COLO829 (cell line): ENCODE measurements at places on chromosomes 6 and 20.

- no peak for DNase-seq
Measured at GRCh38 chr6:83472767-83473166, 39.6 kb upstream of the PRSS35 start.

DNA sequence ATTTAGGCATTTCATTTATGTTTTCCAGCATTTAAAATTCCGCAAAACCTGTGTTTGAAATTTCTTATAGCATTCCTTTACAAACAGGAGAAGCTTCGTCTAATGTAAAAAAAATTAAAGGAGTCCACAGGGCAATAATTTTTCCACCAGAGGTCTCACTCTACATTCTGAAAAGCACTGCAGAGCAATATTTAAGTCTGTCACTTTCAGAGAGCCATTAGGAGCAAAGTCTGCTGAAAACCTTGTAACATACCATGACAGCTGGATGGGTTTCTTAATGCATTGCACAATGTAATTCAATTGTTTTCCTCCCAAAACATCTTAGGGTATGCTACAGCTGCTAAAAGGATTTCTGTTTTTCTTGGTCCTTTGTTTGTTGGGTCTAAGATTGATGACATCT, 18.0 kb downstream of the BAG2 start:
- DNase-seq: no peak

DNA sequence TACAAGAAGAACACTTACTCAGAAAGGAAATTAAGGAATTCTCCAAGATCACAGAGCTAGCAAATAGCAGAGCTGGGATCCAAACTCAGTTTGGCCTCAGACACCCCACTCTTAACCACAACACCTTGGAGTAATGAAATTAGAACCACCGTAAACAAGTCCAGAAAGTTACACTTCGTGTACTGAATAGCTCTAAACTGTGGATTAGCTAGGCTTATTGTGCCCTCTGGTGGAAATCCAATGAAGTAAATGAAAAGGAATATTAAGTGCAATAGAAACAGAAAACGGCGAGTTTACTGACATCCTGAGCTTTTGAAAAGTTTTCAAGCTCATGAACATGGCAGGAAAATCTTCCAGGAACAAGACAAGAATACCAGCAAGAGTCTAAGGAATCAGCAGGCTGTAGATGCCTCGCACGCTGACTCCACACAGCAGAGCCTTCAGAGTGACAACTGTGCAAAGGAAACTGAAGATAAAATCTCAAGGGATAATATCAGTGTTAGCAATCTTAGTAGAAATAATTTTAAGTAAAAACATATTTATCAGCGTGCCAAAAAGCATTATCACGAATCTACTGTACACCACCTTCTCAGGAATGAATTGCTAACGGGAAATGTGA, 34.6 kb downstream of the FBXO5 start:
- peak; percentile 17 for DNase-seq

- no peak for DNase-seq
Measured at GRCh38 chr6:151493161-151493803, 535 bp upstream of the CCDC170 start.

- peak; percentile 16 for DNase-seq
Measured at GRCh38 chr6:93786474-93787330, 367.3 kb upstream of the EPHA7 start.

- no peak for DNase-seq
Measured at GRCh38 chr6:71457929-71458328, 169.3 kb downstream of the OGFRL1 start.

- DNase-seq: peak; percentile 20
Measured at GRCh38 chr20:58433759-58434158, 44.7 kb downstream of the VAPB start.

GRCh38 chr6:24274441-24275083, 83.3 kb downstream of the DCDC2 start:
- peak; percentile 35 for DNase-seq

DNA sequence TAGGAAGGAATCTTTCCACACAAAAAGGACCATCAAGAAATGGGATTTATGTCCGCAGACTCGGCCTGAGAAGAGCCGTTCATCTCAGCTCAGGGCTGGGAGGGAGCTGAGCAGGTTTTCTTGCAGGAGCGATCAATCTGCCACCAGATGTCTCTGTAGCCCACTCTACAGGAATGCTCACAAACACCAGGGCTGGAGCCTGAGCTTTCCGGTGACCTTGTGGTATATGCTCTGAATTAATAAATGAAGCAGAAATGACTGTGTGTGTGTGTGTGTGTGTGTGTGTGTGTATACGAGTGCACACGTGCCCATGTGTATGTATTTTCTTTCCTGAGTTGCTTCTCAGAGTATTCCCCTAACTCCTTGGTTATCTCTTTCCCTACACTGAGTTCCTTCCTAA, 12.0 kb downstream of the CD83 start:
- DNase-seq: peak; percentile 55

DNA sequence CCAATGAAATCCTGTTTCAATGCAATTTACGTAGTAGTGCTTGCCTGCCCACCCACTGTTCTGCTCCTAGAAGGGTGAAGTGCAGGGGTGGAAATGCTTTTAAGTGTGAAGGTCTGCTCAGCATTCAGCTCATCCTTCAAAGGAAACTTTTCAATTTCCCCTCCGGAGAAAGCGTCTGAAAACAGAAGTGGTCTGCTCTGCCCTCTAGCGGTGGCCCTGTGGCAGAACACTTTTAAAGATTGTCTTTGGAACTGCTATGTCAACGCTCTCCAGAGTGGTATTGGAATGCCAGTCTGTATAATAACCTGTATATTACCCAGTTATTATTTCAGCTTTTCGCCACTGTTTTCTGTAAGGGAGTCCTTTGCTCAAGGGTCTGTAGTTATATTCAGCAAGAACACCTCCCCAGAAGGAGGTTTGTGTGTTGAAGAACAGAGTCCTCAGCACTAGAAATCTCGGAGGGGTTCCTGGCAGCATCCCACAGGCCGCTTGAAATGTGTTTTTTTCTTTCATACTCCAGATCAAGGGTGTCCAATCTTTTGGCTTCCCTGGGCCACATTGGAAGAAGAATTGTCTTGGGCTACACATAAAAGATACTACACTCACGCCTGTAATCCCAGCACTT, 63.1 kb upstream of the KLHL31 start:
- peak; percentile 74 for DNase-seq

DNA sequence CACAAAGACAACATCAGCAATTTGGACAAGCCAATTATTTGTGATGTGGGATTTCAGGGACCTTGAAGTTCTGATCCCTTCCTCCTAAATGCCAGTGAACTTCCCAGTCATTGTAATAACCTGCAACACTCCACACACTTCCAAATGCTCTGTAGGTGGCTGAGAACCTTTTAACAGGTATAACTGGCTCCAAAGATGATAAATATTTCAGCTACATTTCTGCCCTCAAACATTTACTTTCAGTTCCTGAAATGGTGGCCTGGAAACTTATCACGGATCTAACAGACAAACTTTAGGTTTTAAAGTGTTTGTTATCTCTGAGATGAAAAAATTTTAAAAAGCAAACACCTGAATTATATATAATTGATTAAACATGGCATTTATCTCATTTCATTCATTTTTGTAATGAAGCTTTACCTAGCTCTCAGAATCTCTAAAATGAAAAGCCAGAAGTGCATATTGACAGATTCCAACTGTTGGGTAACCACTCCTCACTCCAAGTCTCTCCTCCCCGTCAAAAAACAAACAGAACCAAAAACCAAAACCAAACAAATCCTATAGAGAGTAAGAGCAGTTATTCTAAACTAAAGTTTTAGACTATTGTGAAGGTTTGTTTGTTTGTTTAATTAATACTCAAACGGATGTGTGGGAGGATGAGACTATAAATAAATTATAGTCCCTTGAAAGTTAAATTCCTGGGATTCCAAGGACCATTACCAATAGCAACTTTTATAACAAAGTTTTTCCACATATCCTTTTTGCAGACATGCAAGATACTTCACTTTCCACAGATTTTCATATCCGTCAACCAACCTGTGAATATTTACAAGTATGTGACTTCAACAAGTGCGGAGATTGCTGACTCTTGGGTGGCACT, 12.4 kb upstream of the KIAA0408 start:
- no peak for DNase-seq

DNA sequence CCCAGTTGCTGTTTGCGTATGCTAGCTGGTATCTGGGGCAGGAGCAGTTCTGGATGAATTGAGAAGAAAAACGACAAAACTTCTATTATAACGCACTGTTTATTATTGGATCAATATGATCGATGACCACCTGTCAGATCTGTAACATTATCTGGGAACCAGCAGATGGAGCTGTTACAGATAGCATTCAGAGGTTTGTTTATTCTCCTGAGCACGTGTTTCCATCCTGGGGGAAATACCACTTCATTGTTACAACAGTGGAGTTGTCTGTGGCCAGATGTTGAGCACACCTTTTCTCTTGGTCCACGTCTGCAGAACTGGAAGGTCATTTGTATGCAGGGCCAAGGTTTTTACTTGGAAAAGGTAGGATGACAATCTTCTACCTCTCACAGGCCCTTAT, 16.0 kb upstream of the NKX2-2 start:
- no peak for DNase-seq

DNA sequence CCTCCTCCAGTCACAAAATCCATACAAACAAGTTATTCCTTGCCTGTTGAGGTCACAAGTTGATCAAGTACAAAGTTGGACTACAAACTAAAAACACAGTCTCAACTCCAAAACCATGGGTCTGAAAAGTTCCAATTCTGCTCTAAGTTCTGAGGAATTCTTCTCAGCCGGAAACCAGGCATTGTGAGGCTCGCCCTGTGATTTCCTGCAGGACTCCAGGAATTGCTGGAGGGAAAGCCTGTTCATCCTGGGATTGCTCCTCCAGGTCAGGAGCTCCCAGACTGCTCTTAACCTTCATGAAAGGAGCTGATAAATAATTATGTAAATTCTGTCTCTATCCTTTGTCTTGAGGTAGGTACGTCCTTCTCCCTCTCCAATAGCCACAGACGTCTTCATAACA, 8.5 kb downstream of the TRAM2 start:
- no peak for DNase-seq

DNA sequence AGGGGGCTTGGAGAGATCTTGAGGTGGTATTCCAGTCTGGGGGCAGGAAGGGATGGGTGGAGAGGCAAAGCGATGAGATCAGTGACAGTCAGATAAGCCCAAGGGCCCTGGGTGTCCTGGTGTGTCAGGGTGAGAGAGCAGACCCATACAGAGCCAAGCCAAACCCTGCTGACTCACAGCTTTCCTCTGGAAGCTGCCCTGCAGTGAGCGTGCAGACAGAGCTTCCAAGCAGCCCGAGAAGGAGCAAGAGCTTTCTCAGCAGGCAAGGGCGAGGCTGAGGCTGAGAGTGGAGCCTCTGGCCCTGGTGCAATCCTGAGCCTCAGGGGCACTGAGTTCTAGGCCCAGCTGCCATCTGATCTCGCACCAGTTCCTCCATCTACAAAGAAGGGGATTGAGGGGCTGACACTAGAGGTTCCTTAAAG, 91.1 kb upstream of the HIVEP1 start:
- no peak for DNase-seq

DNA sequence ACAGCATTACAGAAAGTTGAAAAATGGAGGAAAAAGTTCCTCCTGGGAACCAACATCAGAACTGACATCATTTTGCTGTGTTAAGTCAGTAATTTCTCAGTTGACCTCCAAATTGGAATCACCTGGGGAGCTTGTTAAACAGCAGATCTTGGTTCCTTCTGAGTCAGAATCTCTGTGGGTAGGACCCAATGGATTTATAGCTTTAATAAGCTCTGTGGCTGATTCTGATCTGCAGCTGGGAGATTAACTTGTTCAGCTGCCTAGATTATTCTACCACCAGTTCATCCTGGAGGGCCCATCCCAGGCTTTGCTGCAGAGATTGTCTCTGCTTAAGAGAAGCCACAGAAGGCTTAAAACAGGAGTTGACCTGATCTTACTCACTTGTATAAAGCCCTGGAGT, 90.7 kb upstream of the POPDC3 start:
- DNase-seq: no peak

- DNase-seq: no peak
Measured at GRCh38 chr6:45375449-45375848, 2.3 kb downstream of the SUPT3H start.

DNA sequence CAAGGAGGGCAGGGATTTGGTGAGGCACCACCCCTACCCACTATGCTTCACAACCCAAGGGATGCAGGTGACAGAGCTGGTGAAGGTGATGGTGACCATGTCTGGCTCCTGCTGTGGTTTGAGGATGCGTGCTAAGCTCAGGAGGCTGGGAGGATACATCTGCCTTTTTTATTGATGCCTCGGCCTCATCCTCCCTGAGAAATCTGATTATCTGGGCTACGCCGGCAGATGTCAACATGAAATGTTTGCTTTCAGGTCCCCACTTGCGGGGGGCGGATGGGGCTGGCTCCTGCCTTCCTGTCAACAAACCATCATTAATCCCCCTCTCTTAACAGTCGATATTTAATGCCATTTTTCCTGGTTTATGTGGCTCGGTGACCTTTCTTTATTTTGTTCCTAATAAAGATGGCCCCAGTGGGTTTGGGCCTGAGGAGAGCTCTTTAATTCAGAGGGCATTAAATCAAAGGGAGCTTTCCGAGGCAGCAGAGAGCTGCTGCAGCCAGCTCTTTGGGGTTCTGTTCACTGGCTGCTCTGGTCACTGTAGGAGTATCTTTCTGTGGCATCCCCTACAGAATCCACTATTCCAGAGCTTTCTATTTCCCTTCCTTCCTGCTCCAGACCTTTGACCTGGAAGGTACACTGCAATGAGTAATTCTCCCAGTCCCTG, 33.5 kb upstream of the LRFN2 start:
- no peak for DNase-seq

DNA sequence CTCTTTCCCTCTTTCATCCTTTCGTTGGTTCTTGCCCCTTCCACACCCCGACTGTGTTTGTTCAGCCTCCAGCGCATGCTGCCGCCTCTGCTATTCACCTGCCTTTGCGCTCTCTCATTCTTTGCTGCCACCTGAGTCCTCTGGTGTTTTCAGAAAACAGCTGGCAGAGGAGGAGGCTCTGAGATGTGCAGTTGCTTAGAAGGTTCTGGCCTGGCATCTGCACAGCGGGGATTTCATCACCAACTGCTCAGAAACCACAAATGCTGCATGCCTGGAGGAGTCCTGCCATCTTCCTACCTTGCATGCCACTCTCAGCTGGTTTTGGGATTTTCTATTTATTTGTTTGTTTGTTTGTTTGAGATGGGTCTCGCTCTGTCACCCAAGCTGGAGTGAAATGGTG, 39.2 kb upstream of the CLDN20 start:
- no peak for DNase-seq

DNA sequence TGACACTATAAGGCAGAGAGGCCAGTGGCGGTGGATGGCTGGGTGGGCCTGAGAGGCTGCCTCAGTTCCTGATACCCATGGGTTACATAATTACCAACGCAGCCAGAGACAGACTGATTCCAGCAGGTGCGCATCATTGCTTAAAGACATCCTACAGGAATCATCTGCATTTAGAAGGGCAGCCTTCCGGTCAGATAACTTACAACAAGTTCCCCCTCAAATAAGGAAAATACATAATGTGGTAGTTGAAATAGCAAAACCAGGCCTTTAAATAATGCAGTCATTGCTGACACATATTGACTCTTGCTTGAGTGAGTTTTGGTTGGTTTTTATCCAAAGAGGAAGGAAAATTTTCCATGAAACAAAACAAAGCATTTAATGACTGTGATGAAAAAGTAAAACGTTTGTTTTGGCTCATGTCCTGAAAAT, 81.9 kb downstream of the SIM1 start:
- DNase-seq: no peak
